ENCODE measurements at places on chromosomes 1 and 21.

GRCh38 chr1:116311756-116312680 is 61.0 kb upstream of the ATP1A1 start:
- no peak for DNase-seq

DNA sequence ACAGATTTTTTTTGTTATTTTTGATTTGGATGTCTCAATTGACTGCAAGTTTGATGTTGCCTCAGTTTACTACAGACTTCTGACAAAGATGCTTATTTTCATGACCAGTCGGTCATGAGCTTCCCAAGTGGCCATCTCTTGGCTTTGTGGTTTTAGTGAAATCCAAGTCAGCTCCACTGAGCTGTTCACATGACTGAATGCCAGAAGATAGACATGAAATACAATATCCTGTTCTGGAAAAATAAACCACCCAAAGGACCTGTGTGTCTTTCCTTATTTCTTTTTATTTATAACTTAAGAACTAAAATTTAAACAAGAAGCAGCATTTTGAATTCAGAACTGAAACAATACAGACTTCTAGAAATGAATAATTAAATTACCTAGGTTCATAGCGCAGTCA is 89.3 kb downstream of the HMCN1 start:
- DNase-seq: no peak

DNA sequence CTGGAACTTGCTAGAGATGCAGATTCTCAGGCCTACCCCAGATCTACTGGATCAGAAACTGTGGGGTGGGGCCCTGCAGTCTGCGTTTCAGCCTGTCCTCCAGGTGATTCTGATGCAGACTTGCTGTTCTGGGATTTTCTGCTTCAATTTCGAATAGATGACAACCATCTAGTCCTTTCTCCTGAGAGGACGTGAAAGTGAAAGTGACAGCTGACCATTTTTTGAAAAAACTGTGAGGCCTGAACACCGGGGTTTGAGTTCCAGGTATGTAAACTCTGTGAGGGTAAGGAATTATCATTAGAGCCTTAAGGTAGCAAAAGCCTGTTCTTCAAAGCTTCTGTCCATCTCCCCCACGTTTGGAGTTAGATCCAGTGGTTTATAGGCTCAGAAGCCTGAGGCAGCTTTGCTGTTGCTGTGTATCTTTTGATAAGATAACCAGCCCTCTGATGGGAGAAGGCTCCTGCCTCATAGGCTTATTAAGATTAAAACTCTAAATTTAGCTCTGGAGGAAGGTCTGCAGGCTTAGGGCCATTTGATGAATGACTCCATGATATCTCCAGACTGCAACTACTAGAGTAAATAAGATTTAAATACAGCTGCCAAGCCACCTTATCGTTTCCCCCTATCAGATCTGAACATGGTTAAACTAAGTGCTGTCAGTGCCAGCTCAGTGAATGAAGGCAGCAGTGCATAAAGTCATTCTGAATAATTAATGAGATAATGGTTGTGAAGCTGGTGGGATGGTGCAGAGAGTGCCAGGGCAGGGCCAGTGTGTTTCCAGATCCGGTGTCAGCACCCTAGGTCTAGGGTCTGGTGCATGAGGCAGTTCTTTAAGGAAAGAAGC is 335.2 kb downstream of the HHAT start:
- no peak for DNase-seq

DNA sequence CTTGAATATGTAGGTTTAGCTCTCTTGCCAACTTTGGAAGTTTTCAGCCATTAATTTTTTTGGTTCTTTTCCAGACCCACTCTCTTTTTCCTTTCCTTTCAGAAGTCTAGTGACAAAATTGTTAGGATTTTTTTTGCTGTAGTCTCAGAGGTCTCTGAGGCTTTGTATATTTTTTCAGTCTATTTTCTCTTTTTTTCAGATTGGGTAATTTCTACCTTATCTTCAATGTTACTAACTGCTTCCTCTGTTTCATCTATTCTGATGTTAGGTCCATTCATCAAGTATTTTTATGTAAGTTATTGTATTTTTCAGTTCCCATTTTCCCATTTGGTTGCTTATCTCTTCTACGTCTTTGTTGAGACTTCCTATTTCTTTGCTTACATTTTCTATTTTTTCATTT is 15.7 kb downstream of the RGS2 start:
- DNase-seq: no peak

GRCh38 chr21:45021428-45022347 is 52.7 kb upstream of the ADARB1 start:
- DNase-seq: no peak

DNA sequence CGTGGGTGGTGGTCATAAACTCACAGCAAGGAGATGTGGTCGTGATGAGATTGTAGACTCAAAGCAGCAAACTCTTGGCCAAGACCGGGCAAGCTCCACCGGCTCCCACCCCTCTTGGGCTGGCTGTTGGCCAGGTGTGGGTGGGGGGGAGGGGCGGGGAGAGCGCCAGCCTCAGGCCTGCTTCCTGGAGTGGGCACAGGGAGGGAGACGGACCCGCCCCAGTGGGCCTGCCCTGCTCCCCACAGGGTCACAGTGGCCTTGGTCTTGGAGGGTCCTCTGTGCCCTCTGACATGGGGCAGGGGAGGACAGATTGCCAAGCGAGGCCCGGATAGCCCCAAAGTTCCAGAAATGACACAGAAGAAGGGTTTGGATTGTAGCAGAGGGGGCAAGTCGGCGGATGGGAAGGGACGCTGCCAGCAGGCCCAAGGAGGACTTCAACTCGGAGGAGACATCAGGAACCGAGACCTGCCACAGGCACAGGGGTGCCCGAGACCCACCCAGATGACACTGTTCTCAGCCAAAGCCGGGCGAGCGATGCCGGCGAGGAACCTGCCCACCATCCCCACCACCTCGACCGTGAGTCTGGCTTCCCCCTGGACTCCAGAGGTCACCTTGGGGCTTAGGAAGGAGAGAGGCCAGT is 85.4 kb upstream of the ACTRT2 start:
- DNase-seq: no peak

DNA sequence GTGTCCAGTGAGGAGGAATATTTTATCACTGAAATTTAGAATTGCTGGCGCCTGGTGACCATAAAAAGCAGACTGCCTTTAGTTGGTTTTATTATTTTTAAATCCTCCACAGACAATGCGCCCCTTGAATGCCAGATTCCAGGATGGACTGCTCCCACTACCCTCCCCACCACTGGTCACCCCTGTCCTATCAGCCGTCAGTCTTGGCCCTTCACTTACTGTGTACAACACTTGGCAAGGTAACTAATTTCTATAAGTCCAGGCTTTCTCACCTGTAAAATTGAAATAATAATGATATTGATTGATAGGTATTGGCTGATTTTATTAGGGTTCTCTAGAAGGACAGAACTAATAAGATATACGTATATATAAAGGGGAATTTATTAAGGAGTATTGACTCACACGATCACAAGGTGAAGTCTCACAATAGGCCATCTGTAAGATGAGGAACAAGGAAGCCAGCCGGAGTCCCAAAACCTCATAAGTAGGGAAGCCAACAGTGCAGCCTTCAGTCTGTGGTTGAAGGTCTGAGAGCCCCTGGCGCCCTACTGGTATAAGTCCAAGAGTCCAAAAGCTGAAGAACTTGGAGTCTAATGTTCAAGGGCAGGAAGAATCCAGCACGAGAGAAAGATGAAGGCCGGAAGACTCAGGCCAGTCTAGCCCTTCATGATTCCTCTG is 17.8 kb downstream of the RHEX start:
- DNase-seq: no peak

GRCh38 chr1:58857680-58858673 is 74.1 kb upstream of the JUN start:
- no peak for DNase-seq

- no peak for DNase-seq
Observed at GRCh38 chr1:177589166-177589565, 380.7 kb downstream of the SEC16B start.

DNA sequence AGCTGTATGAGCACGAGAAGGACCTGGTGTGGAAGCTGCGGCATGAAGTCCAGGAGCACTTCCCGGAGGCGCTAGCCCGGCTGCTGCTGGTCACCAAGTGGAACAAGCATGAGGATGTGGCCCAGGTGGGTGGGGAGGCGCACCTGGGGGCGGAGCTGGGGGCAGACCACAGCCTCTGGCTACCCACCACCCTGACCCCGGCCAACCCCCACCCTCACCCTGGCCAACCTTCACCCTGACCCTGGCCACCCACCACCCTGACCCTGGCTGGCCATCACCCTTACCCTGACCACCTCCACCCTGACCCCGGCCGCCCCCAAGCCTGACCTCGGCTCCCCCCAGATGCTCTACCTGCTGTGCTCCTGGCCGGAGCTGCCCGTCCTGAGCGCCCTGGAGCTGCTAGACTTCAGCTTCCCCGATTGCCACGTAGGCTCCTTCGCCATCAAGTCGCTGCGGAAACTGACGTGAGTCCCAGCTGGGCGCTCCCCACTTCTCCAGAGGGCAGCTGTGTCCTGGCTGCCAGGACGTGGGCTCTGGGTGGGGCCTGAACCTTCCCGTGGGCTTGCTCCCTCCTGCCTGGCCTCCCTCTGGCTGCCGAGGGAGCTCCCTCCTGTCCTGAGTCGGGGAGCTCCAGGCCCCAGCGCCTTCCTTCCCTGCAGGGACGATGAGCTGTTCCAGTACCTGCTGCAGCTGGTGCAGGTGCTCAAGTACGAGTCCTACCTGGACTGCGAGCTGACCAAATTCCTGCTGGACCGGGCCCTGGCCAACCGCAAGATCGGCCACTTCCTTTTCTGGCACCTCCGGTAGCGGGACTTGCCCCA is 69.5 kb downstream of the PIK3CD start:
- no peak for DNase-seq

DNA sequence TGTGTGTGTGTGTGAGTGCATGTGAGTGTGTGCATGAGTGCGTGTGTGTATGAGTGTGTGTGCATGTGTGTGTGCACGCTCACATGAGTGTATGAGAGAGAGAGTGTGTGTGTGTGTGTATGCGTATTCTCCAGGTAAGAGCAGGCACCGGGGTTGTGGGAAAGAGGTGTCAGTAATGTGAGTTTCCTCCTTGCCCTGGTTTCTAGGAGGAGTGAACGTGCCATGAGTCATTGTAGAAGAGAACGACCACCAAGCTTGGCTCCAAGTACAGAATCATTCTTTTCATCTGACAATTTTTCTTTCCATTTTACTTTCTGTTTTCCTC is 79.1 kb downstream of the POFUT2 start:
- DNase-seq: no peak

- DNase-seq: no peak
Observed at GRCh38 chr1:184359909-184360308, 26.9 kb upstream of the C1orf21 start.

DNA sequence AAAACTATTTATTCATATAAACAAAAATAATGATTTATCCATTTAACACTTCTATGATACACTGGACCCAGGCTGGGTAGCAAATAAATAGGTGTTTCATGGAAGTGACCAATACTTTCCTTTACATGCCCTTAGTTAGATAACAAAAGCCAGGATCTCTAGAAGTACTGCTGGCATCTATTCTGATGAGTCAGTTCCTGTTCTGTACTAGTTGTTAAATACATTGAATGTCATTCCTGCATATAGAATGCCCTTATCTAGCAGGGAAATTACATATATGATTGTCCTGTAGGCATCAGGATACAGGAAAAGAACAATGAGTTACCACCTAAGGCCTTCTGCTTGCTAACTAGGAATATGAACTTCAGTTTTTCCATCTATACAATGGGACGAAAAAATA is 130.8 kb downstream of the HFM1 start:
- DNase-seq: no peak

DNA sequence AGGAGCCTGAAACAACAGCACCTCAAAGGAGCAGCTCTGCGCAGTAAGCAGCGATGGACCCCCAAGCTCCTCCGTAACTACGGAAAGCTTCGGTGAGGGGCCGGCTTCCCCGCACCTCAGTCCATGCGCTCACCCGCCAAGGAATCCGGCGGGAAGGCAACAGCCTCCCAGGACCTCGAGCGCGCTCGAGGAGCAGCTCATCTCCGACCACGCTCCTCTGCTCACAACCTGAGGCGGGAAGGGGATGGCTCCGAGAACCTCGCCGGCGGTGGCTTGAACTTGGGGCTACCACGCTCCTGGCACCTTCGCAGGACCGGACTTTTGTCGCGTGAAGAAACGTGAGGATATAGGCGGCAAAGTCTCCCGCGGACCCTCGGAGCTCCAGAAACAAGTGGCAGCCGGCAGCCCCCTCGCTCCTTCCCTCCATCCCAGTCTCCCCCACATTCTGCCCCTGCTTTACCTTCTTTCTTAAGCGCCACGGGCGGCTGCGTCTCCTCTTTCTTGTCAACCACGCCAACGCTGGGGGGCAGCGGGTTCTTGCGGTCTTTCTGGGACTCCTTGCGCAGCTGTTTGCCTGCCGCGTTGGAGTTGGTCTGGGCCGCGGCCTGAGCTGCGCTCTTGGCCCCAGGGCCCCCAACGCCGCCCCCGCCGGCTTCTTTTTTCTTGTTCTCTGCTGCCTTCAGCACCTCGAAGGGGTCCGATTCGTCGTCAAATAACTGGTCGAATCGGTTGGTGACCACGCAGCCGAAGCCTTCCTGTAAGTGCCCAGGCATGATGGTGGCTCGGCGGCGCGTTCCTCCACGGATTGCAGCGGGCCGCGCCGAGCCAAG is 459 bp downstream of the SERBP1 start:
- peak; percentile 42 for DNase-seq
